ENCODE measurements at places on chromosomes 7 and 10.

DNA sequence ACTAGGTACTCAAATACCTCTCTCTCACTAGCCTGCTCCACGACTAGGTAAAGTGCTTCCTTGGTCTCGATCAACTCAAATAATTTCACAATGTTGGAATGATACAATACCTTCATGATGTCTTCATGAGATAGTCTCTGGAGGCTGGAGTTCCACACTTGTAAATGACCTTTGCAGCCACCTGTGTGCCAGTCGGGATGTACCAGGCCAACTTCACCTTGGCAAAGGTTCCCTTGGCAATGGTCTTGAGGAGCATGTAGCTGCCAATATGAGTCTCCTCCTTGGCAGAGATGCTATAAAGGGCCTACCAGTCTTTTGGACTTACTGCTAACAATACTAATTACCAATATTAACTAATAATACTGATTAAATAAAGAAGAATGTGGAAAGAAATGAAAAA, 42.5 kb upstream of the EEPD1 start:
- no peak for DNase-seq

- no peak for DNase-seq
These were observed 34.9 kb downstream of the TAX1BP1 start for GRCh38 chr7:27774717-27775328.

GRCh38 chr10:91632671-91633550, at the start of gene PPP1R3C:
Gene PPP1R3C, minus strand, starts transcription at chr10:91633071. Its CDS starts 102 bp downstream, at chr10:91632969.
- DNase-seq: peak; percentile 7

- no peak for DNase-seq
These were observed 81.0 kb downstream of the SNX10 start for GRCh38 chr7:26372704-26373103.

DNA sequence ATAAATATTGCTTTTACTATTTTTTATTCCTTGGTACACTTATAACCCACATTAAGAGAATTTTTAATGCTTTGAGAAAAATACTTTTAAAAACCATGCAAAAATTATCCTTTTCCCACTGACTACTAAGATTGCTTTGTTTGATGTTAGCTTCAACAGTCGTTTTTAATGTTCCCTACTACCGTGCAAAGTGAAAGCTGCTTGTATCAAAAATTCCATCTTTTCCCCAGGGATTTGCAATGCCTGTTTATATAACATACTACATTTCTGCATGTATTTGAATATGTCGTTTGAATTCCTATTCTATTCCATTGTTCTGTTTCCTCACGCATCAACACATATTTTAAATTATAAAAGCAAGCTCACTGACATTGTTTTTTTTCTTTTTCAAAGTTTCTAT, 54.4 kb downstream of the TFPI2 start:
- no peak for DNase-seq

DNA sequence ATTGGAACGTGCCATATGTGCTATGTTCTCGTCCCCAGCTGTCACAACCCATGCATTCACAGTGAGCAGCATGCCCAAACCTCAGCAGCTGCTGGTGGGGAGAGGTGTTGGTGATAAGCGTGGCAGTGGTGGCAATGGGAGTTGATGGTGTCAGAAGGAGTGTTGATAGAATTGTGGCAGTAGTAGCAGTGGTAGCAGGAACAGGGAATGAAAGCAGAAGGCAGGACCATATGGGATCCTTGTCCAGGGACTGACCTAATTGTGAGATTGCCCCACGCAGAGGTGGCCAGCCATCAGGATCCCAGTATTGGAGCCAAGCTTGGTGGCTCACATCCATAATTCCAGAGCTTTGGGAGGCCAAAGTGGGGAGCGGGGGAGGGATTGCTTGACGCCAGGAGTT, 276.3 kb downstream of the GALNT17 start:
- DNase-seq: no peak

DNA sequence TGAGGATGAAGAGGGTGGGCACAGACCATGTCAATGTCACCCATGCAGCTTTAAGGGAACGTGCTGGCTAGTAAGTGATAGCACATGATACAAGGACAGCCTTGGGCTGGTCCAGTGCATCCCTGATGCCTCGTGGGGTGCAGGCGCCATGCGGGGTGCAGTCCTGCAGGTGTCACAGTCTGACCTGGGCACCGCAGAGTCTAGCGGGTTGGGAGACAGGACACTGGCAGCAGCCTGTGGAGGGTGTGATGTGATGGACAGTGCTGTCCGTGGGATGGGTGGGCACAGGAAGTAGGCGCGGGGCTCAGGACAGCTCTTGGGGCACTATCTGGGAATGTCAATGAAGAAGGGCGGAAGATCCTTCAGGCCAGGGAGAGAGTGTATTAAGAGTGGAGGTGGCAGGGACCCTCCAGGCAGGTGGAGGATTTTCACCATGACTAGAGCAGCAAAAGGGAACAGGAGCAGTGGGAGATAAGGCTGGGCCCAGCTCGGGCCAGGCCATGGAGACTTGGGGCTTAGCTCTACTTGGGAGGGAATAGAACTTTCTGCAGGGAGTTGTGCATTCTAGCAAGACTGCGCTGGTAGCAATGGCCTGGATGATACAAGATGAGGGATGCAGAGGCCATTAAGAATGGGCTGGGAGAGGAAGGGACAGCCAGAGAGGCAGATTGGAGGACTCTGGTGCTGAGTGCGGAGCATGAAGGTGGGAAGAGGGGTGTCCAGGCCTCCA, 122.5 kb downstream of the PTPN20 start:
- no peak for DNase-seq

Data from stimulated activated CD4-positive, alpha-beta T cell treated with anti-CD3 and anti-CD28 coated beads, Interleukin-1b, Interleukin-23, amount 100 ng/mL, for 1 hour (primary cell).